Esophagus mucosa (tissue), 1 donor: ENCODE measurements at places on chromosomes 16 and 17. TPM values are rescaled to one million over a fixed set of nuclear protein-coding genes. Genes with fewer than 3 reads are reported as not detected.

- no peak for ATAC-seq
These were observed 2.9 kb downstream of the UNC119 start for GRCh38 chr17:28549236-28550132.

GRCh38 chr17:30921544-30922196, at the start of gene ADAP2:
ADAP2 (plus strand) TSS chr17:30921945; CDS start chr17:30922015, 70 bp downstream.
- ATAC-seq, result peak; percentile 84

- no peak for ATAC-seq
These were observed 110.3 kb downstream of the CCT6B start for GRCh38 chr17:34850964-34851363.

The TGFB1I1 gene
- total RNA-seq, result 4.3 TPM

DNA sequence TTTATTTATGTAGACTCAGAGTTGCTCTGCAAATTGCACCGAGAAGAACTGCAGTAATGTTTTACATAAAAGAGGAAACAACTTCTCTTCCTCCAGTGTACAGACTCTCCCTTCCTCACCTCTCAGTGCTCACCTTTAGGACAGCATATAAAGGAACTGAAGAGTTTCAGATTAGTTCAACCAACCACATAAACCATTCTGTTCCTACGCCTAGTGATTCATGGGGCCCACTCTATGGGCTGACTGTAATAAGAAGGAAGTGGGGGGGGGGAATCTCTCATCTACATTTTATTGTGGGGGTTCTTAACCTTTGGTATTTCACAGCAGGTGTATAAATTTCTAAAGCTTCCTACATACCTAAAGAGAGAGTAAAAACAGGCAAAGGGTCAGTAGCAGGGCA, 18.3 kb downstream of the ZSWIM7 start:
- no peak for ATAC-seq

DNA sequence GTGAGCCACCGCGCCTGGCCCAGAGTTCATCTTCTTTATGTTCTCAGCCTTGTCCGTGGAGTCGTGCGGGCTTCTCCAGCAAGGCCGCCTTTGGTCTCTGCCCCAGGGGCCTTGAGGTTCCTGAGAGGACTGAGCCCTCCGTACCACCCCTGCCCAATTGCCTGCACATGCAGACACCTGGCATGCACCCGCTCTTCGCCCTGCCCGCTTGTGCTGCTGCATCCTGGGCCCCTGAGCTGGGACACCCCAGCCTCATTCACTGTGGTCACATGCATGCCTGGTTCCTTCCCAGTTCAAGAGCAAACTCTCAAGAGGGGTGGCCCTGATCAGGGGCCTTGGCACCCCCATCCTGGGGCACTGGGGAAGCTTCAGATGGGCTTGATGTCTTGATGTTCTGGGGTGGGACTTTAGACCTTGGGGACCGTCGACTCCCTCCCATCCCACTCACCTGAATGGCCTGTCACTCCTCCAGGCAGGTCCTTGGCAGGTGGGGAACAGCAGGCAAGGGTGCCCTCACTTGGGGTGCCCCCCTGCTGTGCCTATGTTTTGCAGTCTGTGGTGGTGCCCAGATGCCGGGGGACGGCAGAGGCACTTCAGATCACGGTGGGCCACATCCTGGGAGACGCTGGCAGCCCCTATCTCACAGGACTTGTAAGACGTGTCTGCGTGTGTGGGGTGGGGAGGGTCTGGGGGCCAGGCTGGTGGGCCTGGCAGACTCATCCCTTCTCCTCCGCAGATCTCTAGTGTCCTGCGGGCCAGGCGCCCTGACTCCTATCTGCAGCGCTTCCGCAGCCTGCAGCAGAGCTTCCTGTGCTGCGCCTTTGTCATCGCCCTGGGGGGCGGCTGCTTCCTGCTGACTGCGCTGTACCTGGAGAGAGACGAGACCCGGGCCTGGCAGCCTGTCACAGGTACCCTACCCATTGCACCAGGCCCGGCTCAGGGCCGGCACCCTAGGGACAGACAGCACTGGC, 12.7 kb upstream of the SPNS2 start:
- no peak for ATAC-seq

DNA sequence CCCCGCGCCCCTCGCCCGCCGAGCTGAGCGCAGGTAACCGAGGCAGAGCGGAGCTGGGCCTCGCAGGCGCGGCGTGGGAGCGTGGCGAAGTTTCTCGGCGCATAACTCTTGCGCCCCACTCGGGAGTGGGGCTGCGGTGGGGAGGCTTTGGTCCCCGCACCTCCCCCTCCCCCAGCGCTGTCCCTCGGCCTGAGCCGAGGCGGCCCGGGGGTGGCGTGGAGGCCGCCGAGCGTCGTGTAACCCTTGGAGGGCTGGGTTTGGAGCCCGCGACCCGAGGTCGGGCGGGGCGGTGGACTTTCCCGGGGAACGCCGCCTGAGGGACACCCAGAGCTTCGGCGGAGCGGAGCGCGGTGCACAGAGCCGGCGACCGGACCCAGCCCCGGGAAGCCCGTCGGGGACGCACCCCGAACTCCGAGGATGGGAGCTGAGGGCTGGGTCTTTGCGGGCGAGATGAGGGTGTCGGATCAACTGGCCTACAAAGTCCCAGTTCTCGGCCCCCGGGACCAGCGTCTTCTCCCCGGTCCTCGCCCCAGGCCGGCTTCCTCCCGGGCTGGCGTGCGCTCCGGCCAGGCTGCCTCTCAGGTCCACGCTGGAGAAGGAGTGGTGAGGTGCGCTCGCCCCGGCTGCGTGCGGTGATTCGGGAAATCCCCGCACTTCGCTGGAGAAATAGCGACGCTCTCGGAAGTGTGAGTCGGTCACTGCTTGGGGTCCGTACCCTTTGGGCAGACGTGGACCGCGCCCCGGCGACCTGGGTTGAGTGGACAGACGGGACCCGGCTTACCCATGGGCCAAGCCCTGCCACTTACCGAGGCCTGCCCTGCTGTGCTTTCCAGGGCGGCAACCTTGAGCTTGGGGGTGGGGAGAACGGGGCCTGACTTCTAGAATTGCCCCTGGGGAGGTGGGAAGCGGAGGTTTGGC, 168.4 kb downstream of the RAB11FIP4 start:
- ATAC-seq, result peak; percentile 39

DNA sequence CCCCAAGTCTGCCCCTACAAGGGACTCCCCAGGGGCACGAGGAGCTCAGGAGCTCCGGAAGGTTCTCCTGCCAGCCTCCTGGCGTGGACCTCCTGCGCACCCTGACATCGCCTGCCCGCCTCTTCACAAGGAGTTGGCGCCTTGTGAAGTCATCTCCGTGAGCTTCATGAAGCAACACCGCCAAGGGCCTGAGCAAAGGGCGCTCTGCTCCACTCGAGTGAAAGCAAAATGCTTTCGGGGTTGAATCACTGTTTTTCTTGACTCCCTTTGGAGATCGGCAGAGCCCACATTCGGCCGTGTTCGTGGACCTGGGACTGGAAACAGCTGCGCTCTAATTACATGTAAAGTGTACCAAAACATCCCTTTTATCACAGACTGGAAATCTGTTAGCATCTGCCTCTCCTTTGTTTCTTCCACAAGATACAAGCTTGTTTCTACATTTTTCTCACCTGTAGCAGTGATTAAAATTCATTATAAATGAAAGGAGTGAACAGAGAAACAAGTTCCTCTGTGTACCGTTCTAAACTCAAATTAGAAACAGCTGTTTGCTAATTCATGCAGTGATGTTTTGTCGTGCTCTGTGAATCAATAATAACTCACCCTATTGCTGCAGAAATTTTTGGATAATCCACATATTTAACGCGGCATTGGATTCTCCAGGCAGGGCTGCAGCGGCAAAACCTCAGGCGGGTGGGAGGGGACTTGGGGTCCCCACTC, 203.3 kb downstream of the ZNF423 start:
- ATAC-seq, result no peak

- ATAC-seq, result no peak
These were observed 4.7 kb upstream of the RNF213 start for GRCh38 chr17:80256034-80256350.

The CD300E gene
- 0.12 TPM for total RNA-seq
